H1 (cell line): ENCODE measurements at places on chromosomes 3 and 15. TPM values are rescaled to one million over a fixed set of nuclear protein-coding genes. Genes with fewer than 3 reads are reported as not detected.

The GUCA1C gene
- total RNA-seq = not detected in 2 replicates

GRCh38 chr3:166957121-166957520, 423.0 kb downstream of the ZBBX start:
- no peak overlapping the region for H3K4me3 ChIP-seq
- H3K4me1 ChIP-seq = no peaks in the 10 kb centered on the region
- no peaks in the 10 kb centered on the region for H3K27me3 ChIP-seq
- no peaks in the 10 kb centered on the region for H3K36me3 ChIP-seq
- no peak overlapping the region for H3K27ac ChIP-seq
- no peak for DNase-seq

DNA sequence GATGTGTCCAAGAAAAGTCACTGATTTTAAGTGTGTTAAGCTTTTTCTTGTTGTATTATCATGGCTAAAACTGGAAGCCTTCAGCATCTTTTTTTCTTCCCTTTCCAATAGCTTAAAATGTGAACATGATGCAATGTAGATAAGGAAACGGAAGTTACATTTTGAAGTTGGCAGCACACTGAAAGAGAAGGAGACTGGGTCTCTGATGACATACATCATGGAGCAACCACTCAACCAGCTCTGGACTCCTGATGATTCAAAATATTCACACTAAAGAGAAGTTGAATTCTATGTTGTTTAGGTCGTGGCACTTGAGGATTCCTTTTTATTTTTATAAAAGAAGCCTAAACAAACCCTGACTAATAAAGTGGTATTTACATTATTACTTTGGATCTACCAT, 488.3 kb upstream of the ALCAM start:
- H3K27ac ChIP-seq = no peak overlapping the region
- no peaks in the 10 kb centered on the region for H3K27me3 ChIP-seq
- no peaks in the 10 kb centered on the region for H3K36me3 ChIP-seq
- H3K4me3 ChIP-seq = no peak overlapping the region
- no peak for DNase-seq

The CIP2A gene
- 38.0 and 39.6 TPM in 2 replicates for total RNA-seq

- H3K27me3 ChIP-seq = no peaks in the 10 kb centered on the region
- no peaks in the 10 kb centered on the region for H3K4me1 ChIP-seq
- no peaks in the 10 kb centered on the region for H3K36me3 ChIP-seq
- no peak for DNase-seq
Observed at GRCh38 chr15:101807345-101807945, 4.1 kb downstream of the OR4F6 start.

The HYKK gene
- total RNA-seq = 3.1 and 3.7 TPM in 2 replicates

The IL20RB gene
- 1.6 and 2.6 TPM in 2 replicates for total RNA-seq

DNA sequence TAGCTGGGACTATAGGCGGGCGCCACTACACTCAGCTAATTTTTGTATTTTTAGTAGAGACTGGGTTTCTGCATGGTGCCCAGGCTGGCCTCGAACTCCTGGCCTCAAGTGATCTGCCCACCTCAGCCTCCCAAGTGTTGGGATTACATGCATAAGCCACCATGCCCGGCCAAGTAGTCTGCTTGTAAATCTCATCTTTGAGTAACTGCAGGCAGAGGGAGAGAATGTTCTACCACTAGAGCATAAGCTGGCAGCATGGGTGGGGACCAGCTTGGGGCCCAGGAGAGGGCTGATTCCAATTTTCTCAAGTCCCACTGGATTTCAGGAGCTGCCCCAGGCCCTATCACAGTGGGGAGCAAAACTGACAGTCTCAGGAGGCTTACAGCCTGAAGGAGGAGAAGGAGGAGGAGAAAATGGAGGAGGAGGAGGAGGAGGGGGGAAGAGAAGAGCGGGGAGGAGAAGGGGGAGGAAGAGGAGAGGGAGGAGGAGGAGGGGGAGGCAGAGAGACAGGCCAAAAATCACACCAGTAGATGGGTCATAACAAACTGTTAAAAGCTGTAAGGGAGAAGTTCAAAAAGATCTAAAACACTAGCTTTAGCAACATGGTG, 229.1 kb upstream of the IGF1R start:
- no peak overlapping the region for H3K27ac ChIP-seq
- DNase-seq = no peak
- H3K4me3 ChIP-seq = no peak overlapping the region
- H3K4me1 ChIP-seq = peaks cover 6% of the 10 kb centered on the region; the same call in 1 of the 2 replicates
- H3K27me3 ChIP-seq = peaks cover 23% of the 10 kb centered on the region
- H3K36me3 ChIP-seq = no peaks in the 10 kb centered on the region

The TM4SF4 gene
- total RNA-seq = not detected in 2 replicates

DNA sequence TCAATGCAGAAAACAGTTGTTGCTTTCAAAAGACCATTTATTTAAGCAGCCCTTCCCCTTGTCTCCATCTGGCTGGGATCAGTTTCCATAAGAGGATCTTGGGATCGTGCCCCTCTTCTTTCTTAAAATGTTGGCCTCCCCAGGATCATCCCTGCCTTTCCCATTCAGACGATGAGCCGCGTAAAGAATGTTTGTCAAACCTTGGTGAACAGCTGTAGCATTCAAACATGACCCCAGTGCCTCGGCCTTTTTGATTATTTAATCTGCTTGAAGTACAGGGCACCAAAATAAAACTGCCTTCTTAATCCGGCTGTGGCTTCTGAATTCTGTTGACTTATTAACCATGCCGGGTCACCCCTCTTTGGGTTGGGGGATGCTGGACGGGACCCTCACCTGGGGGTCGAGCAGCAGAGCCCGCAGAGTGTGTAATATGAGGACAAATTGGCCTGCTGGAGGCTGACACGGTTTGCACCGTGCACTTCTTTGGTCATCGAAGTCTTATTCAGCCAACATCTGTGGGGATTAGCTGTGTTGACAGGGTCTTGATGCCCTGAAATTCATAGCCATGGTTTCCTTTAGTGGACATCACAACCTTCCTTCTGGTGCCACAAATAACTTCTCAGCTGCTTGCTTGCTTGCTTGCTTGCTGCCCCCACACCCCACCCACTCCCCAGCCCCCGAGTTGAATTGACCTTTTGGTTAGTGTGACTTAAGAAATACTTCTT, at the start of gene LRTM1:
Gene LRTM1, minus strand, starts transcription at position 14 of the 725 bp plus-strand sequence. CDS start 148 bp downstream, outside the sequence.
- H3K36me3 ChIP-seq = no peaks in the 10 kb centered on the region
- no peak for DNase-seq

- no peak for DNase-seq
- no peak overlapping the region for H3K4me3 ChIP-seq
- no peaks in the 10 kb centered on the region for H3K36me3 ChIP-seq
- H3K27ac ChIP-seq = no peak overlapping the region
Observed at GRCh38 chr3:172106989-172107388, 67.6 kb downstream of the FNDC3B start.

The SEMA3G gene
- 1.5 TPM in 2 replicates for total RNA-seq

GRCh38 chr3:195085356-195086130, 185.4 kb downstream of the XXYLT1 start:
- no peak for DNase-seq
- 0 out of 2 replicates have a peak overlapping the region, but pooled peaks have one; percentile 10 for H3K27ac ChIP-seq
- no peaks in the 10 kb centered on the region; the same call in 1 of the 2 replicates for H3K27me3 ChIP-seq
- no peak overlapping the region for H3K4me3 ChIP-seq
- H3K4me1 ChIP-seq = no peaks in the 10 kb centered on the region

DNA sequence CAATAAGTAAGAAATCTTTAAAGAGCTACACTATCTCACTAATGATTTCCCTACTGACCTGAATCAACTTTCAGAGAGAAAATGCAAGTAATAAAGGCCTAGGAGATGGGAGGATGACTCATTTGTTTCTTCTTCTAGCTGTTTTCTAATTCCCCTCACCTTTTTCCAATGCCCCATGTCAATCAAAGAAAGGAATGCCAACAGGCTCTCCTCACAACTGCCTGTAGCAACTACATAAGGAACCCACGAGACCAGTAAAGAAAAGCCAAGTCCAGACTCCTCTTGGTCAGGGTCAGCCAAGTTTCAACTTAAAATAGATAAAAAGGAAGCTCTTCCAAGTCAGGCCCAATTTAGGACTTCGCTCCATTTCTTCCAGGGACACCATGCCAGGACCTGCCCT, 201.9 kb downstream of the TNIK start:
- DNase-seq = no peak
- no peaks in the 10 kb centered on the region for H3K4me1 ChIP-seq
- no peaks in the 10 kb centered on the region for H3K27me3 ChIP-seq
- no peaks in the 10 kb centered on the region for H3K36me3 ChIP-seq

The GPR27 gene
- total RNA-seq = 12.5 and 13.8 TPM in 2 replicates

GRCh38 chr15:50144341-50145120, 25.5 kb upstream of the ATP8B4 start:
- no peak overlapping the region for H3K27ac ChIP-seq
- H3K4me3 ChIP-seq = no peak overlapping the region
- no peak for DNase-seq
- H3K27me3 ChIP-seq = no peaks in the 10 kb centered on the region
- H3K4me1 ChIP-seq = no peaks in the 10 kb centered on the region

The HESX1 gene
- total RNA-seq = 9.0 and 12.0 TPM in 2 replicates

The CACNA2D3 gene
- 1.8 and 2.2 TPM in 2 replicates for total RNA-seq

GRCh38 chr3:112617285-112617684, 23.7 kb downstream of the CCDC80 start:
- no peaks in the 10 kb centered on the region for H3K27me3 ChIP-seq
- H3K36me3 ChIP-seq = no peaks in the 10 kb centered on the region
- H3K4me1 ChIP-seq = peaks cover 3% of the 10 kb centered on the region; the same call in 1 of the 2 replicates
- no peak overlapping the region for H3K4me3 ChIP-seq

DNA sequence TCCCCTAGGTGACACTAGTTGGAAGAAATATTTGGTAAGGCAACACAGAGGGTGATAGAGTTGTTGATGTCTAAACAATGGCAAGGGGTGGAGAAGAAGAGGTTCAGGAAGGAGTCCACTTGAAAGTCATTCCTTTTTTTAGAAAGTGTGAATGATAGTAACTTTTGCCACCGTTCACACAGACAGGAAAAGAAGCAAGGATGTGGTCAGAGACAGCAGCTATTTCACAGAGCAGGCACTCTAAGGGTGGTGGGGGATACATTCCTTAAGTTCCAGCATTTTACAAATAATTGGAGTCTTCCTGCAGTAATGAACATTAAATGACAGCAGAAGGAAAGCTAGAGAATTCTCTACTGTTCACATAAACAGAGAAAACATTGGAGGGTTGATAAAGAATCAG, 75.4 kb upstream of the ZNF385D start:
- no peaks in the 10 kb centered on the region for H3K4me1 ChIP-seq
- H3K27ac ChIP-seq = no peak overlapping the region
- H3K36me3 ChIP-seq = no peaks in the 10 kb centered on the region
- H3K4me3 ChIP-seq = no peak overlapping the region
- DNase-seq = no peak
- no peaks in the 10 kb centered on the region for H3K27me3 ChIP-seq

DNA sequence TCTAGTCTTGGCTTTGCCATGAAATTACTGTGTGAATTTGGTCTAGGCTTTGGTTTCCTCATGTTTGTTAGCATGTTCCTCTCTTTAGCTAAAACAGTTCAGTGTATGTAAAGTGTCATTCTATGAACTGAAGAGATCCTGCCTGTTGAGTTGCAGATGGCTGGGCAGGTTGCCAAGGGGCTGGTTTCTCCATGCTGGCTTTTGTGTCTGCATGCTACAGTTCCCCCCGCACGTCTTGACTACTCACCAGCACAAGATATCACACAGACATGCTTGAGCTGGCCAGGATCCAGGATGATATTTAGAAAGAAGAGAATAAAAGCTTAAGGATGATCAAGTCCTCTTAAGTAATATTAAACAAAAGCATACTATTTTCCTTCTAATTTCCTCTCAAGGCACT, 90.2 kb downstream of the CERS3 start:
- H3K27ac ChIP-seq = no peak overlapping the region
- H3K27me3 ChIP-seq = no peaks in the 10 kb centered on the region
- no peaks in the 10 kb centered on the region for H3K4me1 ChIP-seq
- H3K36me3 ChIP-seq = no peaks in the 10 kb centered on the region
- no peak for DNase-seq
- H3K4me3 ChIP-seq = no peak overlapping the region

The RTP2 gene
- total RNA-seq = not detected in 2 replicates

GRCh38 chr3:30227571-30228301, 378.7 kb upstream of the TGFBR2 start:
- no peaks in the 10 kb centered on the region for H3K27me3 ChIP-seq
- no peak overlapping the region for H3K27ac ChIP-seq
- H3K4me3 ChIP-seq = no peak overlapping the region
- no peaks in the 10 kb centered on the region for H3K4me1 ChIP-seq
- DNase-seq = no peak
- no peaks in the 10 kb centered on the region for H3K36me3 ChIP-seq

The RASL12 gene
- 9.3 and 10.3 TPM in 2 replicates for total RNA-seq
